IPS DF 6.9 (cell line): ENCODE measurements at places on chromosomes 6 and 20.

- no peak for DNase-seq
Measured at GRCh38 chr6:125503181-125503580, 201.4 kb upstream of the HDDC2 start.

- no peak for DNase-seq
Measured at GRCh38 chr6:9540534-9541126, 874.2 kb downstream of the TFAP2A start.

GRCh38 chr6:113995634-113996033 lies 24.7 kb upstream of the HDAC2 start:
- no peak for DNase-seq

- DNase-seq: no peak
Measured at GRCh38 chr20:11978496-11978895, 60.8 kb downstream of the BTBD3 start.

- no peak for DNase-seq
Measured at GRCh38 chr6:112249489-112249888, 4.9 kb downstream of the LAMA4 start.

DNA sequence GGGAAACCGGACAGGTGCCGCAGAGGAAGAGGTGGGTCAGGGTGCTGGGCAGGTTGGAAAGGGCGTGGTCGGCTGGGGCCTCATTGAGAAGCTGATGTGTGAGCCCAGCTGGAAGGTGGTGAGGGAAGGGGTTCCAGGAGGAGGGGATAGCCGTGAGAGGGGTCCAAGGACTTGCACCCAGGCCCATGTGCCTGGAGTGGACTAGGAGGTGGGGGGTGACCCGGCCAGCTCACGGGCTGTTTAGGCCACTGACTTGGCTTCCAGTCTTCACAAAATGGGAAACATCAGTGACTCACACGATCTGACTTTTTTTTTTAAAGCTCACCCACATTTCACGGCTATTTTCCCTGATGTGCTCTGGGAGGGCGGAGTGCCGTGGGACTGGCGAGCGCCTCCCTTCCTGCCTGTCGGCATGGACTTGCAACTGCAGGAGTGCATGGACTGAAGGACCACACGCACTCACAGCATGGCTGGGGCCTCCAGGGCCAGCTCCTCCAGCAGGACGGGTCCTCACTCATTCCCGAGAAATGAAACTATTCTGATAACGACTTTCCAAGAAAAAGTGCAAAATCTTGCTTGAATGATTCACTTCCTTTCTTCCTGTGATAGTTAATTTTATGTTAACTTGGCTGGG lies 13.5 kb upstream of the PDE10A start:
- no peak for DNase-seq

DNA sequence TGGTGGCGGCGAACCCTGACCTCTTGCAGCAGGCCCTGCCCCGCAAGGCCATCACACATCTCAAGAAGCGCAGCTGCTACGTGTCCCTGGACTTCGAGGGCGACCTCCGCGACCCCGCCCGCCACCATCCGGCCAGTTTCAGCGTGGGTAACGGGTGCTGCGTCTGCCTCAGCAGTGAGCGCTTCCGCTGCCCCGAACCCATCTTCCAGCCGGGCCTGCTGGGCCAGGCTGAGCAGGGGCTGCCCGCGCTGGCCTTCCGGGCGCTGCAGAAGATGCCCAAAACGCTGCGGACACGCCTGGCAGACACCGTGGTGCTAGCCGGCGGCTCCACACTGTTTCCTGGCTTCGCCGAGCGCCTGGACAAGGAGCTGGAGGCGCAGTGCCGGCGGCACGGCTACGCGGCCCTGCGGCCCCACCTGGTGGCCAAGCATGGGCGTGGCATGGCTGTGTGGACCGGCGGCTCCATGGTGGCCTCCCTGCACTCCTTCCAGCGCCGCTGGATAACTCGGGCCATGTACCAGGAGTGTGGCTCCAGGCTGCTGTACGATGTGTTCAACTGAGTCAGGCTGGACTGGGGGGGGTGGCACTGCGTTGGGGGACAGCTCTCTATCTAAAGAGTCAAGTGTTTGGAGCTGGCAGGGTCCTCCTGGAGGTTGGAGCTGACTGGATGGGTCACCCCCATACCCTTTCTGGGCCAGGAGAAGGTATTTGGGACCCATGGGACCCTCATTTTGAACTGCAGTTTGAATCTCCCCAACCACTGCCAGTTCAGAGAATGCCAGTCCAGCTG lies 1.1 kb downstream of the ACTL10 start:
- no peak for DNase-seq

GRCh38 chr20:12827816-12828385 lies 180.9 kb upstream of the SPTLC3 start:
- no peak for DNase-seq

DNA sequence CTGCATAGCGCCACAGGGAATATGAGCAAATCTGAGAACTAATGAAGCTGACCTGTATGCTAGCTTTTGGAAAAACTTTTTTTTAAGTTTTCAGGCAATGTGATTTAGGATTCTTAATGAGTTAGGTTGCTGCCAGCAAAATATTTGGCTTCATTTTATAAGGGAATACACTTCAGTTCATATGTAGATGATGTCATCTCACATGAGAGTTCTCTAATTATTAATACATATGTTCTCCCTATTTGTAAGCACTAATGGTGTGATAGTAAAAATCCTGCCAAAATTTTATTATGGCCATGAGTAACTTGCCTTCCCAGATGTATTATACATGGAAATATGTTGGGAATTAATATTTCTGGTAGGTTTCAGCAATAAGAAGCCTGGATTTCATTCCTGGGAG lies 573.8 kb downstream of the EPM2A start:
- no peak for DNase-seq

- DNase-seq: no peak
Measured at GRCh38 chr6:159098636-159099106, 53.9 kb upstream of the TAGAP start.

GRCh38 chr20:34426026-34426425 lies 63.0 kb downstream of the ITCH start:
- DNase-seq: no peak

- DNase-seq: no peak
Measured at GRCh38 chr6:115887891-115888290, 172.8 kb downstream of the FRK start.

DNA sequence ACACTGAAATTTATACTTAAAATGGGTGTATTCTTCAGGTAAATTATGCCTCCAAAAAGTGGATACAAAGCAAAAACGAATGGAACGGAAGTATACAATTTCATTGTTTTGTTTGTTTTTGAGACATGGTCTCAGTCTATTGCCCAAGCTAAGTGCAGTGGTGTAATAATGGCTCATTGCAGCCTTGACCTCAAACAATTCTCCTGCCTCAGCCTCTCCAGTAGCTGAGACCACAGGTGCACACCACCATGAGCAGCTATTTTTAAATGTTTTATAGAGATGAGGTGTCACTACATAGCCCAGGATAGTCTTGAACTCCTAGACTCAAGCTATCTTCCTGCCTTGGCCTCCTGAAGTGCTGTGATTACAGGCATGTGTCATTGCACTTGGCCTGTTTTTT lies 122.2 kb downstream of the MAN1A1 start:
- no peak for DNase-seq

DNA sequence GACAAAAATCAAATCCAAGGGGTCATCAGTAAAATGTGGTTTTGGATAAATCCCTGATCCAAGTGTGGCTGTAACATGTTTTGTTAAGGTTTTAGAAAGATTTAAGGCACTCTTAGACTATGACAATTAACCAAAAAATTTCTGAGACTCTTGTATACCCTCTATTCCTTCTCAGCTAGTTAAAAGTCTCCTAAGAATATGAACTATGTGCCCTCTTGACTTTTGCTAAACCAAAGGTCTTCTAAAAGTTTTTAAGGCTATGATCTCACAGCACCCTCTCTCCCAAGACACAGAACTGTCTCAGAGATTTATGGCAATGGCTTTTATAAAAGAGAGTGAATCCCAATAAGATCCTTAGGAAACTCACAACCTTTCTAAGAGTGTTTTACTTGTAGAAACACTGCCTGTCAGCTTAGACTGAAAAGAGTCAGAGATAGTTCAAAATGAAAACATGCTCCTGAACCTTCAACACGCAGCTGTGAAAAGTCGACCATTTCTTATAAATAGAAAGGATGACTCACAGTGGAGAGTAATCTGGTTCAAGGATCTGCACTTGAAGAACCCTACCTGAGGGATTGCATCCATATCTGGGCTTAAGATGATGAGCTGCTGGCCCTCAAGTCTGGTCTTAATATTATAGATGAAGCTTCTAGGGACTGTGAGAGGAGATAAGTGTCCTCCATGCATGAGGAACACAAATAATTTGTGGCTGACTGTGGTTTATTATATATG lies 388.4 kb upstream of the GJE1 start:
- no peak for DNase-seq

DNA sequence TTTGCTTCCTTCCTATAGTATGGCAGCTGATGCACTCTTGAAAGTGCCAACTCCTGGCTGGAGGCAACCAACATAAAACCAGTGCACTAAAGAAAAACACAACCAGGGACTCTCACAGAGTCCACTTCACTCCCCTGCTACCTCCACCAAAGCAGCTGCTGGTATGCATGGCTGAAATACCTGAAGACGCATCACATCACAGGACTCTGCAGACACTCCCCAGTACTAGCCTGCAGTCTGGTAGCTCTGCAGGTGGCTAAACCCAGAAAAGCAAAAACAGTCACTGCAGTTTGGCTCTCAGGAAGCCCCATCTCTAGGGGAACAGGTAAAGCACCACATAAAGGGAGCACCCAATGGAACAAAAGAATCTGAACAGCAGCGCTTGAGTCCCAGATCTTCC lies 473.0 kb upstream of the SPTLC3 start:
- no peak for DNase-seq

- DNase-seq: no peak
Measured at GRCh38 chr6:37630281-37630799, 67.3 kb downstream of the MDGA1 start.

- DNase-seq: no peak
Measured at GRCh38 chr6:53565886-53566285, 21.0 kb upstream of the GCLC start.

DNA sequence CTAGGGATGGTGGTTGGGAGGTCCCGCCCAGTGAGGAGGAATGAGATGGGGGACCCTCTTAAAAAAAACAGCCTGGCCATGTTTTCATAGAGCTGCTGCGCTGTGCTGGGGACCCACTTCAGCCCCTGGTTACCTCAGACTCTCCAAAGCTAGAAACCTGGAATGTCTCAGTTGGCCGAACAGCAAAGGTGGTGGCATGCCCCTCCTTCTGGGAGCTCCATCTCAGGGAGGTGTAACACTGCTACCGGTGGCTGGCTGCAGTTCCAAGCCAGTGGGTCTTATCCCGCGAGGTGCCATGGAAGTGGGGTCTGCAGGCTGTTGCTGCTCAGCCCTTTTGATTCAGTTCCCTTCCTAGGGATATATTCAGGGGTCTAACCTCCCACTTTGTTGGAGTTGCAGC lies 35.7 kb upstream of the TFB1M start:
- DNase-seq: no peak

DNA sequence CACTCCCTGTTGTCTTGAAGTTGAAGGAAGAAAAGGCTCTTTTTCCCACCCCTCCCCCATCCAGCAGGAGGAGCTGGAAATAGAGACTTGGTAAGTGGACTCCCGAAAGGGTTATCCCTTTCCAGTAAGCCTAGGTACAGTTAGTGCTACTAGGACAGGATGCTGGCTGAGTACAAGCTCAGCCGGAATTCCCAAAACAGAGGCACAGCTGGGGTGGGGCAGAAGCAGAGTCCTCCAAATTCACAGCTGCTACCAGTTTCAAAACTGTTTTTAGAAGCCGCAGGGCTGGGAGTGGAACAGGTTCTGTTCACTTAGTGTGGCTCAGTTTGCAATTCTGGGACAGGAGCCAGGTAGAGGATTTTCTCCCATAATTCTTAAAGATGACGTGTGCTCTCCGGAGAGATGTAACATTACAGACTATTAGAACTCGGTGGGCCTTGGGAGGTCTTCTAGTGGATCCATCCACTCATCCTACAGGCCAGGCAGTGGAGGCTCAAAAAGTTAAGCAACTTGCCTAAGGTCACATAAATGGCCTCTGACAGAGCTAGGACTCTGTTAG lies 19.0 kb upstream of the UTRN start:
- no peak for DNase-seq

DNA sequence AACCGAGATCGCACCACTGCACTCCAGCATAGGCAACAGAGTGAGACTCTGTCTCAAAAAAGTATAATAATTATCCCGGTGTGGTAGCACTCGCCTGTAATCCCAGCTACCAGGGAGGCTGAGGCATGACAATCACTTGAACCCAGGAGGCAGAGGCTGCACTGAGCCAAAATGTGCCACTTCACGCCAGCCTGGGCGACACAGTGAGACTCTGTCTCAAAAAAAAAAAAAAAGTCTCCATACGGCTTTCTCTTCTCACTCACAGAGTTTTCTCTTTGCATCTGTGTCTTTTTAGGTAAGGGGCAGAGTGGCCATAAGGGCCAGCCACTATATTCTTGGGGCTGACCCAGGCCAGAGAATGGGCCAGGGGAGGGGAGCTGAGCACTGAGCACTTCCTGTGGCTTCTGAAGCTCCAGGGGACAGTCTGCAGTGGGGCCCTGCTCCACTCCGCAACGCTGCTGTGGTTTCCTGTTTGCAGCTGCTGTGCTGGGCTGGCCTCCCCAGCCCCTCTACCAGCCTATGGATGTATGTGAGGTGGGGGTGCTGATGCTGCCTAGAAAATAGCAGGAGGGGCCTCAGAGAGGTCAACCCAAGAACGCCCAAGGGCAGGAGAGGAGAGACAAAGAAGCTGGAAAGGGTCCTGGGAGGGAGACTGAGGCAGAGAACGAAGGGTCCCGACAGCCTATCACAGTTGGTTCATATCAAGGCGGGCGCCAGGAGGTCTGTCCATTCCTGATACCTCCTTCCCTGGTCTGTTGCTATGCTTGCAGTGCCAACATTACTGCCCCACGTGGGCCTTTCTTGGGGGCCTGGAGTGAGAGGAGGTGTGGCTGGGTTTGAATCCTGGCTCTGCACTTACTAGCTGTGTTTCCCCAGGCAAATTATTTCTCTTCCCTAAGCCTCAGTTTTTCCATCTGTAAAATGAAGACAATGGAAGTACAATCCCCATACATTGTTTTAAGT lies 16.0 kb downstream of the SLA2 start:
- DNase-seq: no peak

- no peak for DNase-seq
Measured at GRCh38 chr6:10520468-10520867, 683 bp upstream of the GCNT2 start.

GRCh38 chr6:36023996-36024795 lies at the start of gene SLC26A8:
Gene SLC26A8 (minus strand): TSS chr6:36024641. CDS start chr6:36019707, 4,934 bp downstream.
- DNase-seq: no peak

DNA sequence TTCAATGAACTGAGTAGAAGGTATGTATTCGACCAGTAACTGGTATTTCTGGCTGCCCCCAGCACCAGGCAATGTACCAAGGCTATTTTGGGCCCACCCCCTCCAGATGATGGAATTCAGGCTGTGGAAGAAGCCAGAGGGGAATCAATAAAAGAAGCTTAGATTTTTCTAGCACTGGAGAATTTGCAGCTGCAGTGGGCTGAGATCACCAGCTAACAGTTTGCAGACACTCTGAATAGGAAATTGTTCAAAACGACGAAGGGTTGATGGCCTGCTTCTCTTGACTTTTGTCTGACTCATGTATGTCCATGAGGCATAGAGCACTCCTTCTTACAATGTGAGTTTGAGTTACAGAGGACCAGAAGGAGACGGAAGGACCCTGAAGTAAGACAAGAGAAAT lies 32.4 kb upstream of the FBXO9 start:
- no peak for DNase-seq

GRCh38 chr6:146919017-146919416 lies 285.2 kb upstream of the STXBP5 start:
- DNase-seq: no peak

GRCh38 chr20:9411833-9412232 lies 102.6 kb upstream of the LAMP5 start:
- DNase-seq: no peak

GRCh38 chr6:14981960-14982359 lies 263.9 kb upstream of the JARID2 start:
- DNase-seq: no peak

- no peak for DNase-seq
Measured at GRCh38 chr6:43737272-43738081, 32.5 kb upstream of the VEGFA start.
